ENCODE measurements at places on chromosomes 16 and 17.

- DNase-seq, result no peak
Observed at GRCh38 chr17:67509390-67510287, 132.6 kb downstream of the PITPNC1 start.

GRCh38 chr17:80732268-80732667, 187.6 kb downstream of the RPTOR start:
- no peak for DNase-seq

DNA sequence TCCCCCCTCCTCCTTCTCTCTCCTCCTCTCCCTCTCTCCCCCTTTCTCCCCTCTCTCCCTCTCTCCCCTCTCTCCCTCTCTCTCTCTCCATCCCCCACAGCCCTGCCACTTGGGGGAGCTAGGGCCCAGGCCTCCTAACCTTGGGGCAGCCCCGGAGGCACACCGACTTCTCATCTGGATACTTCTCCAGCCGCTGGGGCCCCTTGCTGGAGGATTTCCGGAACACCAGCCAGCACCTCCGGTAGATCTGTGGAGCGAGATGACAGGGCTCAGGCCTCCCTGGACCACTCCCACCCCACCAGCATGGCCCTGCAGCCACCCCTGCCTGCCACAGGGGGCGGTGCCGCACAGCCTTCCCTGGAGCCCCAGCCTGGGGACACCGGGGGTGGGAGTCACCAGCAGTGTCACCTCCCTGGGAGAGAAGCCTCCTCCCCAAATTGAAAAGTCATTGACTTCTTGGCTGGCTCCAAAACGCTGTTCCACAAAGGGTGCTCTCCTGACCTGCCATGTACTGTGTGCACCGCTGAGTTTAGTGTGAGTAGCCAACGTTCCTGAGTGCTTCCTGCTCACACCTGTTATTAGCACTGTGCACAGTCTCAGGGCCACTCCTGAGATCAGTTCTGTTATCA, 10.5 kb downstream of the DOK4 start:
- peak; percentile 71 for DNase-seq

DNA sequence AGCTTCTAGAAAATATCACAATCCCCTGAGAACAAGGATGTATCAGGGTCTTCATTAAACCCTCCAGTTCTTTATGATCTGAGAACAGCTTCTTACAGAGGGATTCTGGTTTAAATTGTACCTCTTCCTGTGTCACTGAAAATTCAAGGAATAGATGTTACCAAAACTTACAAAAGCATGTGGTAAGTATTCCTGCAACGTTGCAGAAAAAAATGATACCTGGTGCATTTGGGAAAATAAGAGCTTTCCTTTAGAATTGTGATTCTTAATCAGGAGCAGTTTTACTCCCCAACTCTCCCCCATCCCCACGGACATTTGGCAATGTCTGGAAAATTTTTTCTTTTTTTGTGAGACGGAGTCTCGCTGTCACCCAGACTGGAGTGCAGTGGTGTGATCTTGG, 7.3 kb downstream of the SLFN14 start:
- DNase-seq, result no peak

GRCh38 chr16:50765260-50765659, 23.4 kb downstream of the CYLD start:
- DNase-seq, result no peak

- DNase-seq, result no peak
Observed at GRCh38 chr16:53896722-53897121, 192.8 kb downstream of the FTO start.

DNA sequence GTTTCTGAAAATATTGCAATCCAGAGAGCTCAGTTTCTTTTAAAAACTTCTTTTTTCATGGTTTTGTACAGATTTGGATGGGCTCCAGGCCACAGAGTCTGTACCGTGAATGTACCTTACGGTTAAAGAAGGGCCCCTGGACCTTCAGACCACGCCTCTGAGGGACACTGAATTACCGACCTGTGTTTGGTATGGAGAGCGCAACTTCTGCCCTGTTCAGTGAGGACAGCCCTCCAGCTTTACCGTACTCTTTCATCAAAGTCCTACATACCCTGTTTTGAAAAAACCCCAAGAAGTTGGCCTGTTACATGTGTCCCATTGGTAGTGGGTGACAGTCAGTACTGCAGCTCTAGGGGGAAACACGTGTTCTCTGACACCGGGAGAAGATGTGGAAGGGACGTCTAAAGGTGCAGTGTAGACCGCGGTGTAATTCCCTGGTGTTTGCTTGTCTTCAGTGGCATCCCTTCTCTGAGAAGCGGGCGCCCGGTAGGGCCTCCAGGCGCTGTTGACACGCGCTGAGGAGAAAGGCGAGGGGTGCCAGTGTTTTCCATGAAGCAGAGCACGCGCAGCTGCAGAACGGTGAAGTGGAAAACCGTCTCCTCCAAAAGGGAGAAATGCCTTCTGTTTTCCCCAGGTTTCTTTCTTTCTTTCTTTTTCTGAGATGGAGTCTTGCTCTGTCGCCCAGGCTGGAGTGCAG, 6.2 kb downstream of the PGS1 start:
- no peak for DNase-seq
